ENCODE measurements at places on chromosomes 3 and 15.

DNA sequence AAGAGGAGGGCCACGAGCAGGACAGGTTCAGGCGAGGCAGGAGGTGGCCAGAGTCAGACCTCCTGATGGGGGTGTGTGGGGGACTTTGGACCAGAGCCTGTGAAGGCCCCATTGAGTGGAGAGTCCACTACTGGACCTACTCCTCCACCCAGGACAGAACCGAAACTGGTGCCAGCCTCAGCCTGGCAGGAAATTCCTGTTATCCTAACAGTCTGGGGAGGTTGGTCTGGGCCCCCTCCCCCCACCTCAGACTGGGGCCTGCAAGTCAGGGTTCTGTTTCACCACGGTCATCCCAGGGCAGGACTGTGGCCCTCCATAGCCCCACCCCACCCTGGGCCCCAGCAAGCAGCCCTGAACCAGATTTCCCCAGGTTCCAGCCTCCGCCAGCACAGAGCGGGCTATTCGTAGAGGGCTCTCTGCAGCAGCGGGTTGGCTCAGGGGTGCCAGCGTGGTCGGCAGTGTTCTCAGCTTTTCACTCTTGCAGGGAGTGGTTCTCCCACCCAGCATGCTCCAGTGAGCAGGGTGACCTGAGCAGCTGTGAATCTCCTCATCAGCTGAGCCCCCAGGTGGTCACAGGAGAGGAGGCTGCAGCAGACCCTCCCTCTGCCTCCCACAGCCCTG lies 217.3 kb downstream of the TBC1D2B start:
- no peak for DNase-seq

GRCh38 chr3:9247941-9248521 lies 1.4 kb downstream of the SRGAP3 start:
- DNase-seq, result no peak

GRCh38 chr3:195580744-195581443 lies 2.8 kb downstream of the APOD start:
- DNase-seq, result no peak

- DNase-seq, result no peak
These were observed 6.6 kb upstream of the MRPS25 start for GRCh38 chr3:15071699-15072098.

DNA sequence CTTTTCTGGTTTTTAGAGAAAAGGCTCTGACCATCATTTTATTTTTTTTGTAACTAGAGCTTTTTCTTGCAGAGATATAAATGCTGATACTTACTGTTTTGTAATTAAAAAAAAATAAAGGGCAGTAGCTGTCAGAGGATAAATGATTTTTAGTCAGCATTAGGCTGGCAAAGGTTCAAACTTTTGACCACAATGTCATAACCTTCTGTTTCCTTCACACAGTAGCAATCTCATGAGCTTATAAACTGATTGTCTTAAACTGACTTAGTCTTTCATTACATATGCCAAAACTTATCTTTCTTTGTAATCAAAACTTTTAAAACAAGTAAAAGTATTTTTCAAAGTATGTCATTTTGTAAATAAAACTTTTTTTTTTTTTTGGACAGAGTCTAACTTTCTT lies 841.9 kb downstream of the OTOL1 start:
- peak; percentile 69 for DNase-seq

GRCh38 chr3:98326105-98326893 lies 27.4 kb upstream of the OR5K4 start:
- no peak for DNase-seq

GRCh38 chr3:40502034-40502433 lies 3.8 kb upstream of the ZNF620 start:
- no peak for DNase-seq

DNA sequence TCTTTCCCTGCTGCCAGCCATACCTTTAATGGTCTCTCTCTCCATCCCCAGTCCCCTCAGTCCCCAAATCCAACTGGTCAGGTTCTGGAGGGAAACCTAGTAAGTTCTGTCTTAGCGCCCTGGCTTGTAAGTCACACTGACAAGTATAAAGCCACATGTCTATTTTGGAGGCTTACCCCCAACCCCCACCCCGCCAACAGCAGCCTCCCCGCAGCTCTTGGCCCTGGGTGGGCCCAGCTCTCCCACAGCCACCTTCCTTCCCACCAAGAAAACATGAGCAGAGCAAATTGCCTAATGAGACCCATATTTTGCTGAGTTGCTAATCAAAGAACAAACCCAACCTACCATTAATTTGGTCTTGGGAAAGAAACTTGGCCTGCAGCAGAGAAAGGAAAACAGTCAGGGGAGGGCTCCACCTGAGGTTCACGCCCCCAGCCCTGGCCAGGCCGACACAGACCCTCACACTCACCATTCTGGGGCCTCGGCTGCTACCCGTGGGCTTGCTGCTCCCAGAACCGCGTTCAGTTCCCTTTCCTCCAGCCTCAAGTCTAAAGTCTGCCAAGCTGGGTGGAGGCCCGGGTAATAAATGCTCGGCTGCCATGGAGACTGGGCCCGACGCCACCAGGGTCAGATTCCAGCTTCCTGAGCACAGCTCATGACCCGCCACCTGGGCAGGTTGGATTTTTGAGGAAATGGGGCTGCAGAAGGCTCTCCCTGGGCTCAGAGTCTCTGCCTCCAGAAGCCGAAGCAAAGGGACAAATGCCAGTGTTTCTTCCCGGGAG lies at the start of gene CALML4:
CALML4 (minus strand) TSS at position 557 of the 782 bp plus-strand sequence; CDS start at position 472, 85 bp downstream.
- DNase-seq, result no peak

All from A172 (cell line).